Endothelial cell (in vitro differentiated cells): ENCODE measurements at places on chromosomes 2 and 18.

GRCh38 chr2:232521959-232522622 is 1.9 kb downstream of the PRSS56 start:
- H3K4me3 ChIP-seq: no peak overlapping the region
- no peaks in the 10 kb centered on the region for H3K36me3 ChIP-seq
- peaks cover 2% of the 10 kb centered on the region for H3K4me1 ChIP-seq
- peaks cover 6% of the 10 kb centered on the region for H3K27me3 ChIP-seq
- DNase-seq: peak; percentile 75

DNA sequence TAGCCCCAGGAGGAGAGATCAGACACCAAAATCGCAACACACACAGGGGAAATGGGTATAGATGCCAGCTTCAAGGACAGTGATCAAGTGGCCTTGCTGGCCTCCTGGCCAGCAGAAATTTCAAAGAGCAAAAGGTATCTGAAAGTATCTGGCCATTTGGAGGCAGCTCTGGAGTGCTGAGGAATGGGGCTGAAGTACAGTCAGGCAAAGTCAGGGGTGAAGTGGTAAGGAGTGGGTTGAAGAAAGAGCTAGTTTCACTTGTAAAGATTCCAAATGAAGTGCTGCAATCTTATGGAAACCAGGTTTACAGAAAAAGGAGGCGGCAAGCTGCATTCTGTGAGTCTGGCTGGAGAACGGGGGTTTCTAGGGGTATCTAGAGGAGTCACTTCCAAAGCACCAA is 19.2 kb upstream of the PCBP1 start:
- H3K4me1 ChIP-seq: peaks cover 5% of the 10 kb centered on the region
- peaks cover 2% of the 10 kb centered on the region for H3K27me3 ChIP-seq
- no peak for DNase-seq
- H3K36me3 ChIP-seq: peaks cover 25% of the 10 kb centered on the region

DNA sequence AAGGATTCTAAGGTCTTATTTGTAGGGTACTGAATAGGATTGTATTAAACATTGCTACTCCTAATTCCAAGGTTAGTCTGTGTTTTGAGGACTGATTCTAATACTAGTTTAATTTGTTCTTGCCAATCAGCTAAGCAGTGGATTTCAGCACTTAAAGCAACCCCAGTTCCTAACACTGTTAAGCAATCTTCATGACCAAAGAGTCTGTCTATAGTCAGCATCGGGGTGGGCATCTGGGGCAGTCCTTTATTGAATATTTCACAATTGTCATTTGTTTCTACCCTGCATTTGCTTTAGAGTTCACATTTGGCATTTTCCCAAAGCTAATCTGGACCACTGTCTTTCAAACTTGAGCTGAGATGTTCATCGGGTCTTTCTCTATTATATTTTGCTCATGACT is 248.0 kb upstream of the TANK start:
- H3K36me3 ChIP-seq: no peaks in the 10 kb centered on the region
- no peak overlapping the region for H3K27ac ChIP-seq
- peaks cover 2% of the 10 kb centered on the region for H3K27me3 ChIP-seq
- H3K4me3 ChIP-seq: no peak overlapping the region
- no peaks in the 10 kb centered on the region for H3K4me1 ChIP-seq

- no peaks in the 10 kb centered on the region for H3K36me3 ChIP-seq
- peaks cover 5% of the 10 kb centered on the region for H3K27me3 ChIP-seq
- no peak overlapping the region for H3K4me3 ChIP-seq
- peaks cover 9% of the 10 kb centered on the region for H3K4me1 ChIP-seq
These were observed 43.1 kb downstream of the TNS1 start for GRCh38 chr2:217959723-217960122.

- H3K36me3 ChIP-seq: peaks cover 6% of the 10 kb centered on the region
- DNase-seq: no peak
- H3K27ac ChIP-seq: no peak overlapping the region
- H3K27me3 ChIP-seq: peaks cover 2% of the 10 kb centered on the region
- H3K4me3 ChIP-seq: no peak overlapping the region
These were observed 26.1 kb downstream of the SLC14A1 start for GRCh38 chr18:45749918-45750689.

DNA sequence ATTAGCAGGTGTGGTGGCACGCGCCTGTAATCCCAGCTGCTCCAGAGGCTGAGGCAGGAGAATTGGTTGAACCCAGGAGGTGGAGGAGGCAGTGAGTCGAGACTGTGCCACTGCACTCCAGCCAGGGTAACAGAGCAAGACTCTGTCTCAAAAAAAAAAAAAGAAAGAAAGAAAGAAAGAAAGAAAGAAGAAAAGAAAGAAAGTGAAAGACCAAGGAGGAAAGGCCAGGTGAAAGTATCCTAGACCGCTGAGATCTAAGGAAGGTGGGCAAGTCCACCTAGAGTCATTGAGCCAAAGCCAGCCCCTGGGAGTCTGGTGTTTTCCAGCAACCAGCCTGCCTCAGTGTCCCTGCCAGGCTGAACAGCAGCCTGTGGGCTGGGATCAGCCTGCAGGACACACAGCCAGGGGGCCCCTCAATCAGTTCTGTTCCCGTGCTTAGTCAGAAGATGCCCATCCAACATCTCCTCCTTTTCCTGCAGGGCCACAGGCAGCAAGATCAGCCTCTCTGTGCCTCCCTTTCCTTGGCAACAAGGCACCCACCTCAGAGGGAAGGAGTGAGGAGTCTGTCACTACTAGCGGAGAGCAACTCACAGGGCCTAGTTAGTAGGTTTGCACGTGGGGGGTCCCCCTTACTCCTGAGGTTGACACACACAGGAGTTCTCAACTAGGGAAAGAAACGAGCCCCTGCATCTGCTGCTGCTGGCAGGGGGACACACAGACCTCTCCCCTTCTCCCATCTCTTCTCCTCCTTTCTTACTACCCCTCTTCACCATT is 64.1 kb downstream of the SMAD7 start:
- no peak overlapping the region for H3K4me3 ChIP-seq
- no peak overlapping the region for H3K27ac ChIP-seq
- H3K4me1 ChIP-seq: peaks cover 33% of the 10 kb centered on the region
- no peak for DNase-seq
- no peaks in the 10 kb centered on the region for H3K36me3 ChIP-seq

DNA sequence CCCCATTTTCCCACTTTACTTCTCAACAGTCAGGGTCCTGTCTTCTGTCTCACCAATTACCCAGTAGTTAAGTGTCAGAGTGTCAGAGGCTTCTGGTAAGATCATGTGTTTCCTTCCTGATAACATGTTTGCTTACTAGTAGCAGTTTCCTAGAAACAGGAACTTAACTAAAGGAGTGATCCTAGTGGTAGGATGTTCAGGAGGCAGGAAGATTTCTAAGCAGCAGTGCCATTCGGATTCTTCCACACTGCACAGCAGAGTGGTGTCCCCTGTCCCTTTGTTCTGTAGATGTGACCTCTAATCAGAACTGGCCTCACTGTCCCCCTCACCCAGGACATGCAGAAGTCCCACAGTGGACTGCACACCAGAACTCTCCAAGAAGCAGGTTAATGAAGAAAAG is 221.8 kb upstream of the OSR1 start:
- no peaks in the 10 kb centered on the region for H3K27me3 ChIP-seq
- no peak for DNase-seq
- no peak overlapping the region for H3K4me3 ChIP-seq
- H3K4me1 ChIP-seq: peaks cover 18% of the 10 kb centered on the region
- H3K27ac ChIP-seq: peak overlapping the region; percentile 48

- no peaks in the 10 kb centered on the region for H3K36me3 ChIP-seq
- H3K27ac ChIP-seq: no peak overlapping the region
- no peak for DNase-seq
- no peaks in the 10 kb centered on the region for H3K4me1 ChIP-seq
These were observed 1596.5 kb upstream of the LRRTM1 start for GRCh38 chr2:81901017-81901416.

DNA sequence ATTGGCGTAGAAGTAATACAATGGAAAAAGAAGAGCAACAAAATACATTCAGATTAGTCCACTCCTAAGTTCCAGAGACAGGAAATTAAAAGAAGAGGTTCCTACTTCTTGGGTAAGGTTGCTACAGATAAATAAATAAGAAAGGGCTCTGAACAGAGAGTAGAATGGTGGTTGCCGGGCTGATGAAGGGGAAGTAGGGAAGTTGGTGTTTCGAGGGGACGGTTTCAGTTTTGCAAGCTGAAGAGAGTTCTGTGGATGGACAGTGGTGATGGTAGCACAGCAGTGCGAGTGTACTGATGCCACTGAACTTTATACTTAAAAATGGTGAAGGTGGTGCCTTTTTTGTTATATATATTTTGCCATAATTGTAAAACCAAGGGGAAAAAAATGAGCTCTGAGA is 48.2 kb downstream of the CABYR start:
- DNase-seq: no peak
- no peaks in the 10 kb centered on the region for H3K36me3 ChIP-seq
- peaks cover 7% of the 10 kb centered on the region for H3K4me1 ChIP-seq
- no peak overlapping the region for H3K27ac ChIP-seq
- no peak overlapping the region for H3K4me3 ChIP-seq
- no peaks in the 10 kb centered on the region for H3K27me3 ChIP-seq

DNA sequence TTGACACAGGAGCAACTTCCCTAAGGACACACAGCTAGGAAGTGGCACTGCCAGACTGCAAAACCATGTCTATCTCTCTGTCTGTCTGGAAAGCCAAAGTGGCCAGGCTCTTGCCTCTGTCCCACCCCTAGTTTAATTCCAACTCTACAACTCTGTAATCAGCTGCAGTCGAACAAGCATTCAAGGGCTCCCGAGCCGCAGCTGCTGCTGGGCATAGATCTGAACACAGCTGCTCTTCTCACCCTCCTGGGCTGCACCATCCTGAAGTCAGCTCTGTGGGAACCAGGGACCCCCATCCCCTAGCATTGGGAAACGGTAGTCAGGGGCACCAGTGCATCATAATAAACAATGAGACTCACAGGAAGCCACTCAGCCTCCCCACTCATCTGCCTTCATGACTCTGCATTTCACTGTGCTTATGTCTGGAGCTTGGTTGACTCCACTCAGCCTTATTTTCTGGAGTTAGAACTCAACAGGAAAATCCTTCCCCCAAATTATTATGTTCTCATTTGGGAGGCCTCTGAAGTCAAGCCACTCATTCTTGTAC is 44.4 kb upstream of the TMEM163 start:
- H3K27me3 ChIP-seq: no peaks in the 10 kb centered on the region
- no peaks in the 10 kb centered on the region for H3K36me3 ChIP-seq
- no peak overlapping the region for H3K27ac ChIP-seq
- H3K4me3 ChIP-seq: no peak overlapping the region

GRCh38 chr2:164896226-164896625 is 54.6 kb upstream of the COBLL1 start:
- no peak overlapping the region for H3K4me3 ChIP-seq
- H3K27me3 ChIP-seq: peaks cover 4% of the 10 kb centered on the region
- H3K4me1 ChIP-seq: peaks cover 3% of the 10 kb centered on the region
- DNase-seq: no peak
- H3K36me3 ChIP-seq: no peaks in the 10 kb centered on the region

- H3K27ac ChIP-seq: no peak overlapping the region
- H3K36me3 ChIP-seq: no peaks in the 10 kb centered on the region
- no peaks in the 10 kb centered on the region for H3K4me1 ChIP-seq
- no peak overlapping the region for H3K4me3 ChIP-seq
- peaks cover 3% of the 10 kb centered on the region for H3K27me3 ChIP-seq
- DNase-seq: no peak
These were observed 136.7 kb downstream of the ACKR3 start for GRCh38 chr2:236706288-236706687.

DNA sequence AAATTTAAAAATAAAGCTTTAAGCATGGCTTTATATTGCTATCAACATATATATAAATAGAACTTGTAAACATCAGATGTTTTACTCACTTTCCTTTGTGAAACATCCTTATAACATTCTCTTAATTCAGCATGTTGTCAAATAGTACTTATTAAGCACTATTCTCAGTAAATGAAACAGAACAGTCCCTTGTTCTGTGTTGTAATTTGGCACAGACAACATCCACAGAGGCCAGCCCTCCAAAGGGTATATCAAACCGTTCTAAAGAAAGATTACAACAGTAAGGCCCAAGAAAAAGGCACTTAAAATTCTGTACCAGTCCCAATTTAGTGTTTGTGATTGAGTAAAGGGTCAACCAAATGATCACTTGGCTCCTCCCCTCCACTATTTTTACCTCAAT is 46.0 kb downstream of the GAREM1 start:
- no peak overlapping the region for H3K4me3 ChIP-seq
- peaks cover 13% of the 10 kb centered on the region for H3K4me1 ChIP-seq
- no peak overlapping the region for H3K27ac ChIP-seq

DNA sequence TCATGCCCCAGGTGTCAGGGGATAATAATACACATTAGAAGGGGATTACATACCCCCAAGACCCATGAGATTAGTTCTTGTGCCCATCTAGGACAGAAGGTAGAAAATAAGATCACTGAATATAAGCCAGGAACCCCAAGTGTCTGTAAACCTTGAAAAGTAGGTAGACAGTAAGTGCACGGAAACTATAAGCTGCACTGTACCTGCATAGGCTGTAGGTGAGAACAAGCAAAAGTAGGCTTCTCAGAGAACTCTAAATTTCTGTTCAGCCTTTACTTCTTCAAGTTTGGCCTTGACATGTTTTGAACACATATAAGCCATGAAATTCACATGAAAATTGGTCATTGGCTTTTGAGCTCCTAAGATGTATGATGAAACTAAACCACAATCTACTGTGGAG is 113.0 kb upstream of the FSIP2 start:
- H3K4me1 ChIP-seq: no peaks in the 10 kb centered on the region
- no peak overlapping the region for H3K4me3 ChIP-seq
- no peaks in the 10 kb centered on the region for H3K36me3 ChIP-seq
- DNase-seq: no peak
- H3K27me3 ChIP-seq: no peaks in the 10 kb centered on the region
- H3K27ac ChIP-seq: no peak overlapping the region

GRCh38 chr2:132691556-132691955 is 21.6 kb upstream of the LYPD1 start:
- peaks cover 2% of the 10 kb centered on the region for H3K27me3 ChIP-seq
- no peak overlapping the region for H3K27ac ChIP-seq
- no peaks in the 10 kb centered on the region for H3K36me3 ChIP-seq
- H3K4me1 ChIP-seq: no peaks in the 10 kb centered on the region
- no peak for DNase-seq
- H3K4me3 ChIP-seq: no peak overlapping the region

- no peak for DNase-seq
- H3K4me3 ChIP-seq: no peak overlapping the region
- no peaks in the 10 kb centered on the region for H3K36me3 ChIP-seq
- H3K4me1 ChIP-seq: peaks cover 20% of the 10 kb centered on the region
- peaks cover 4% of the 10 kb centered on the region for H3K27me3 ChIP-seq
- H3K27ac ChIP-seq: no peak overlapping the region
These were observed 22.4 kb upstream of the PMAIP1 start for GRCh38 chr18:59877361-59877760.

GRCh38 chr2:7766978-7767565 is 849.9 kb downstream of the RNF144A start:
- no peaks in the 10 kb centered on the region for H3K4me1 ChIP-seq
- H3K27ac ChIP-seq: no peak overlapping the region
- no peak overlapping the region for H3K4me3 ChIP-seq
- no peaks in the 10 kb centered on the region for H3K27me3 ChIP-seq
- H3K36me3 ChIP-seq: peaks cover 6% of the 10 kb centered on the region
